ENCODE measurements at places on chromosomes 12 and 14.

GRCh38 chr12:27330846-27331245, 1.8 kb upstream of the BMAL2 start:
- DNase-seq, result no peak

DNA sequence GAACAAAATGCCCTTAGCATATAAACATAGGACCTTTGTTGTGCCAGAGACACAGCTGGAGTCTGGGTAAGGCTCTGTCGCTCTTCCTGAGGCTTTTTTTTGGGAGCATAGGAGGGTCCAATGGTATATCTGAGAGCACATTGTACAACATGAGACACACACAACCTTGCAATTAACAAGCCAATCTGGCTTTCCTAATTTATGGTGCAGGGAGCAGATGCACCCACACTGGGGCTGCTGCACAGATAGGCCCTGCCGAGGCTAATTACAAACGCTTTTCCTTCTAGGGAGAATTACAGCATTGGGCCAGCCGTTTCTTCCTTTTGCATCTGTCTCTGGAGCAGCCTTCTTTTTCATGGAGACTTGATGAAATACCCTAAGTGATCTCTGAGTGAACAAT, 75.0 kb upstream of the OVCH1 start:
- DNase-seq, result no peak

DNA sequence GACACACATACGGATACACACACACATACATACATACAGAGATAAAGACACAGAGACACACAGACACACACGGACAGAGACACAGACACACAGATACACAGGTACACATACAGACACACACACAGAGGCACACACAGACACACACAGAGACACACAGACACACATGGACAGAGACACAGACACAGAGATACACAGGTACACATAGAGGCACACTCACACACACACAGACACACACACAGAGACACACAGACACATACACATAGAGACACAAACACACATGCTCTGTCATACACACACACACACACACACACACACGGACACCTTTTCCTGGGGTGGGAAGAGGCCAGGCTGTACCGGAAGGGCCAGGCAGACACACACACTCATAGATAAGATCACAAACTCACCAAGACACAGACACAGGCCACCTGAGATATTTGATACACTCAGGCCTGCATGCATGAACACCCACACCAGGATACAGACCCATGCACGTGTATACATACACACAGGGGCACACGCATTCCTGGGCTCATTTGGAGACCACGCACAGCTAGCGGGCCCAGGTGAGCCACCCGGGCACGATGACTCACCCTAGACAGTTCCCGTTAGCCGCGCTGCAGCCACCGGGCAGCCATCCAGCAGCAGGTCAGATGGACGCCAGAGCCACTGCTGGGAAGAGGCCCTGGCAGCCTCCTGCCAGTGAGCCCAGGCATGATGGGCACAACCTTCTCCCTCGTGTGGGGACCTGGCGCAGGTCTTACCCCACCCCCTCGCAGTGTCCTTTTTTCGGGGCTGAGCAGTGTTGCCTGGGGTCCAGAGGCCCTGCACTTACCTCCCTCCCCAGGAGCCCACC, 1.8 kb upstream of the AHNAK2 start:
- DNase-seq, result no peak

DNA sequence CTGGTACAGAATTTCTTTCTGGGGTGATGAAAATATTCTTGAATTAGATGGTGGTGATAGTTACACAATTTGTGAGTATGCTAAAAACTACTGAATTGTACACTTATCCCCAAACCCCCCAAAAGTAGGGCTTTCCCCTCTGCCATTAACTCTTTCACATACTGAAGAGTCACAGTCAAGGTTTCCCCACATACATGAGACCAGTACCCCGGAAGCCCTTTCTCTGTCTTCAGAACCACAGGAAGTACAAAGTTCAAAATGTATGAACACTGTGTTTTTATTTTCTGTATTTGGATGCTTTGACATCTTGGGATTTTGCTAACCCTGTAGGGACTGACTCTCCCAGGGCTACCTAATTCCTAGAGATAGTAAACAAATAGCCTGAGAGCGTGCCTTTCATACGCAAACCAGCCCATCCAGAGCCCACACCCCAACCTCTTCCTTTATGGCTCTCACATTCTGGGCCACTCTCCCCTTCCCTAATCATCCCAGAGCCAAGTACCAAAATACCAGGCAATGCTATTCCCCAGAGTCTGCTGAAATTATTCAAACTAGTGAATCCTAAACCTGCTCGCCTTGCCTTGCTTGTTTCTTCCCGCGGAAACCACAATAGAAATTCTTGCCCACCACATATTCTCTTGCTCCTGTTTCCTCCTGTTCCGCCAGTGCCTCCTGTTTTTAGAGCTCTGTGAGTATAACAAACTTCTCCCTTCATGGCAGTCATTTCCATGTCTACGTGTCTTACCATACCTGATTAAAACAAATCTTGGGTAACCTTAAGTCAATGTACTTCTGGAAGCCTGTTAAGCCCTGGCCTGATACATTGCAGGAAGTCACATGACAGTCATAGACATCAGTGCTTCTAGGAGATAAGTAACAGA, 524.8 kb downstream of the FUT8 start:
- DNase-seq, result no peak

DNA sequence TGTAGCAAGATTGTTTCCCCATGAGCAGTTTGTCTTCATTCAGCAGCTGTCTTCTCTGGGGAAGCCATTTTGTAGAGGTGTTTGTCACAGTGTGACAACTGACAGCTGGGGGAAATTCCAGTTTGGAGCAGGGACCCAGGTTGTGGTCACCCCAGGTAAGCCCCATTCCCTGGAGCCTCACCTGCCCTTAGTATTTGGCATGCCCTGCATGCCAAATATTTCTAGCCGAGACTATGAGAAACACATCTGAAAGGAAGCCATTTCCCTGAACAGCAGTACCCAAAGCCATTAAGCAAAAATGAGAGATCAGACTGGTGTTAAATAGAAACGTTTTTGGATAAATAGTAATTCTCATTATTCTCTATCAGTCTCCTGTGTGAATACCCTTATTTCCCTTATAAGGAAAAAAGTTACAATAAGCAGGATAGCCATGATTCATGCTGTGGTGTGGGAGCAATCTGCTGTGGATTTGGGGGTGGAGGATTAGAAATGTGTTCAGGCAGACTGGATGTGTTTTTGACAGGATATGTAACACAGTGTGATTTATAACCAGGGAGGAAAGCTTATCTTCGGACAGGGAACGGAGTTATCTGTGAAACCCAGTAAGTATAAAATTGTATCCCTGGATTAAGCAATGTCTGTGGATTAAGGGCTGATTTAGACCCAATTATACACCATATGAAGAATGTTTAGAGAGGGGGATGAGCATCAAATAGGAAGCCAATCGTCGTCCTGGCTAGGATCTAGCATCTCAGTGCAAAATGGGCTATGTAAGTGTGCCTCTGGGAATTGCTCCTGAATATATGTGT, 68.9 kb downstream of the DAD1 start:
- DNase-seq, result no peak

- DNase-seq, result no peak
These were observed 82.7 kb downstream of the ADCK1 start for GRCh38 chr14:77882636-77883035.

DNA sequence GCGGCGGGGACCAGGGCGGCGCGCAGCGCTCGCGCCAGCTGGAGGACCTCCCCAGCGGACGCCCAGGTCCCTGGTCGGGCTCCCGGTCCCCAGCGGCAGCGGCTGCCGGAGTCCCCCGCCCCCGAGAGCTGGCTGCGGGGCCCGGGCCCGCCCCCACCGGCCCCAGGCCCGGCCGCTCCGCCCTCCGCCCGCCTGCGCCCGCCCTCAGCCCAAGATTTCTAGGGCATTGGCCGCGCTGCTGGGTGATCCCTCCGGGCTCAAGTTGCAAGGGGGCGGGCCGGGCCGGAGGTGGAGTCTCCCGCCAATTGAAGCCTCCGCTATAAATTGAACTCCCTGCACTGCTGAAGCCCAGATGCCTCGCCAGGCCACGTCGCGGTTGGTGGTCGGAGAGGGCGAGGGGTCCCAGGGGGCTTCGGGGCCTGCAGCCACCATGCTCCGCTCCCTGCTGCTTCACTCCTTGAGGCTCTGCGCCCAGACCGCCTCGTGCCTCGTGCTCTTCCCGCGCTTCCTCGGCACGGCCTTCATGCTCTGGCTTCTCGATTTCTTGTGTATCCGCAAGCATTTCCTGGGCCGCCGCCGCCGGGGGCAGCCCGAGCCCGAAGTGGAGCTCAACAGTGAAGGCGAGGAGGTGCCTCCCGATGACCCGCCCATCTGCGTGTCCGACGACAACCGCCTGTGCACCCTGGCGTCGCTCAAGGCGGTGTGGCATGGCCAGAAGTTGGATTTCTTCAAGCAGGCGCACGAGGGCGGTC, at the start of gene DIO3:
DIO3 (plus strand) TSS at position 351 of the 752 bp plus-strand sequence.
- DNase-seq, result no peak

- DNase-seq, result no peak
These were observed 126.0 kb upstream of the ATF7IP start for GRCh38 chr12:14239350-14239934.

DNA sequence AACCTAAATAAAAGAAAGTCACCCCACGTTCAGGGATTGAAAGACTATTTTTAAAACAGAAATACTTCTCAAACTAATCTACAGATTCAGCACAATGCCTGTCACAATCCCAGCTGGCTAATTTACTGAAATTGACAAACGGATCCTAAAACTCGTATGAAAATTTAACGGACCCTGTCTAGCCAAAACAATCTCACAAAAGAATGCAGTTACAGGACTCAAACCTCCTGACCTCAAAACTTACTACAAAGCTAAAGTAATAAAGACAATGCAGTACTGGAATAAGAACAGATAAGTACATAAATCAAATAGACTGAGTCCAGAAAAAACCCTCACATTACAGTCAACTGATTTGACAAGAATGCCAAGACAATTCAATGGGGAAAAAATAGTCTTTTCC, 48.8 kb downstream of the IPO8 start:
- no peak for DNase-seq

- DNase-seq, result no peak
These were observed 13.8 kb downstream of the ARMH4 start for GRCh38 chr14:58138031-58138713.

DNA sequence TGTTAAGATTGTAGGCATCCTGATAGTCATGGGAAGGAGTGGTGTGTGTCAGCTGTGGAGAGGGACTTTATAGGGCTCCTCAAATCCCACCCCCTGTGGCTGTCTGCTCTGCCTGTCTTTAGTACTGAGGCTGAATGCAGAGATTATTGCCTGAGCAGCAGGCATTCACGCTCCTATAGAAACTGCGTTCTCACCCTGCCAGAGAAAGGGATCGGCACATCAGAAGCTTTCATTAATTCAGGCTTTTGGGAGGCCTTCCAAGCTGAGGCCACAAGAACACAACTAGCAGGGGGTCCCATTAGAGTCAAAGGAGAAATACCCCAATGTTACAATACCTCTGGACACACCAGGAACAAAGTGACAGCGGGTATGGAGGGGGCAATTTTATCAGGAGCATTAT, 12.6 kb downstream of the KCNK10 start:
- DNase-seq, result no peak

- no peak for DNase-seq
These were observed 85.5 kb downstream of the CEP83 start for GRCh38 chr12:94374124-94374523.

GRCh38 chr12:67721248-67721647, 72.7 kb downstream of the DYRK2 start:
- DNase-seq, result no peak

DNA sequence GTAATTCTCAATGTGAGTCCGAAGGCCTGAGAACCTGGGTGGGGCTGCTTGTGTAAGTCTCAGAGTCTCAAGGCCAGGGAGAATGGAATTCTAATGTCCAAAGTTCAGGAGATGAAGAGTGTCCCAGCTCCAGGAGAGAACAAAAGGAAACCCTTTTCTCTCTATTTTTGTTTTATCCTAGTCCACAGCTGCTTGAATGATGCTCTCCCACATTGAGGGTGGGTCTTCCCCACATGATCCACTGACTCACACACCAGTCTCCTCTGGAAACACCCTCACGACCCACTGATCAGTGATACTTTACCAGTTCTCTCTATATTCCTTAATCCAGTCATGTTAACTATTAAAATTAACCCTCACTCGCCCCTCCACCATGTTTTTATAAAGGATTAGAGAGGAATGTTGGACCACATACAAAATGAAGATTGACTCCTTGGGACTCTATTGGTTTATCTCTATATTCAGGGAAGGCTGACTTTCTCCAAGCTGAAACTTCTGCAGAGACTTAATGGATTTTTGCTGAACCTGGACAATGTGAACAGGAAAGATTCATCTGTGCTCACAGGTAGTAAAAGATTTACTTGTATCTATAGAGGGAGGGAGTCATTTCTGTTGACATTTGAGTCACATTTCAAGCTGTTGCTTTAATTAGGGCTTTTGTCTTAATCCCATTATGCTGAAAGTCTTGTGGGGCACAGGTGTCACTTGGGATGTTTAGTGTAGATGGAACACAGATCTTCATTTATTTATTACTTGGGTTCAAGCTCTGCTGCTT, 1061.0 kb upstream of the TMEM132C start:
- no peak for DNase-seq

DNA sequence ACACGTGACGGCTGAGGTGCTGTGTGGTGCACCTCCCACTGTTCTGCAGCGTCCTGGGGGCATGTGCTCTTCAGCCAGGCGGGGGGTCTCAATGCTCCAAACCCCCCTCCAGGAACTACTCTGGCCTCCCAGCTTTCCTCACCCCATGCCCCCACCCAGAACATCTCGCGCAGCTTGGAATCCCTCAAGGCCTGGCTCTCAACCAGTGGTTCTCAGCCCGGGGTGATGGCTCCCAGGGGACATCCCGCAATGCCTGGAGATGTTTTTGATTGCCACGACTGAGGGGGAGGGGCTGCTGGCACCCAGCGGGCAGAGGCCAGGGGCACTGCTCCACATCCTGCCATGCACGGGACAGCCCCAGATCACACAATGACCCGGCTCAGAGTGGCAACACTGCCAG, 78.9 kb upstream of the DICER1 start:
- DNase-seq, result no peak

DNA sequence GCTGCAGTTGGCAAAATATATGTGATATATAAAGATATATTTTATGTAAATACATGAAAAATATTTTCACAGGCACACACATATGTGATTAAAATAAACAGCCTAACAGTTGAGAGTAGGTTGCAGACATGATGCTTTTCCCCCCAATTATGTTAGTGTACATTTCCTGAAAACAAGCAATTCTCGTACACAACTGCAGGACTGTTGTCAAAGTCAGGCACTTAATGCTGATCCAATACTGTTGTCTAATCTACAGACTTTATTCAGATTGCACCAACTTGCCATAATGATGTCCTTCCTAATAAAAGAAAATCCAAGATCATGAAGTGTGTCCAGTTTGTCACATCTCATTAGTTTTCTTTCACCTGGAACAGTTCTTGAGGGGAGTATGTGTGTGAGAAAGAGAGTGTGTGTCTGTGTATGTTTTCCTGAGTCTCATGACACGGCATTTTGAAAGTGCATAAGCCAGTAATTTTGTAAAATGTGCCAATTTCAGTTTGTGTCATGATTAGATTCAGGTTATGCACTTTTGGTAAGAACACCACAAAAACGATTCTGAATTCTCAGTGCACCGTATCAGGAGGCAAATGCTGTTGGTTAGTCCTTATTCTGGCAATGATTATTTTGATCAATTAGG, 16.5 kb upstream of the SEL1L start:
- DNase-seq, result no peak

- DNase-seq, result no peak
These were observed 952 bp downstream of the DRAM1 start for GRCh38 chr12:101878243-101878821.

GRCh38 chr14:80764496-80764895, 177.0 kb downstream of the CEP128 start:
- DNase-seq, result no peak

GRCh38 chr12:116104167-116104767, 173.2 kb downstream of the MED13L start:
- DNase-seq, result no peak

All from BJ (cell line).